Stimulated activated CD8-positive, alpha-beta memory T cell treated with anti-CD3 and anti-CD28 coated beads, Interleukin-4, amount 100 ng/mL, for 4 hours (primary cell): ENCODE measurements at places on chromosomes 16 and 17.

DNA sequence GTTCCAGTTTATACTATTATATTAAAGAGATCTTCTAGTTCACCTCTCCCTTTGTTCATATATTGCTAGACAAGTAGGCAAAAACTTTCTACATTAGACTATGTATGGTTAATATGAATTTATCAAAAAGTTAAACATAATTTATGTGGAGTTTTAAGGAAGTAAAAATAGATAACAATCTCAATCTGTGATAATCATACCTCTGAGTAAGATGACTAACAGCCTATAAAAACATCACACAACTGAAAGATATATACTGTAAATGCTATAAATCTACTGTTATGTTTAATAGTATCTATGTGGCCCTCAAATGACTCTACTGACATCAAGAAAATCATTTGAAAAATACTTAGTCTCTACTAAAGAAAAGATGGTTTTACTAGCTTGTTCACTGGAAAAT, 37.1 kb downstream of the AP1G1 start:
- DNase-seq: no peak

DNA sequence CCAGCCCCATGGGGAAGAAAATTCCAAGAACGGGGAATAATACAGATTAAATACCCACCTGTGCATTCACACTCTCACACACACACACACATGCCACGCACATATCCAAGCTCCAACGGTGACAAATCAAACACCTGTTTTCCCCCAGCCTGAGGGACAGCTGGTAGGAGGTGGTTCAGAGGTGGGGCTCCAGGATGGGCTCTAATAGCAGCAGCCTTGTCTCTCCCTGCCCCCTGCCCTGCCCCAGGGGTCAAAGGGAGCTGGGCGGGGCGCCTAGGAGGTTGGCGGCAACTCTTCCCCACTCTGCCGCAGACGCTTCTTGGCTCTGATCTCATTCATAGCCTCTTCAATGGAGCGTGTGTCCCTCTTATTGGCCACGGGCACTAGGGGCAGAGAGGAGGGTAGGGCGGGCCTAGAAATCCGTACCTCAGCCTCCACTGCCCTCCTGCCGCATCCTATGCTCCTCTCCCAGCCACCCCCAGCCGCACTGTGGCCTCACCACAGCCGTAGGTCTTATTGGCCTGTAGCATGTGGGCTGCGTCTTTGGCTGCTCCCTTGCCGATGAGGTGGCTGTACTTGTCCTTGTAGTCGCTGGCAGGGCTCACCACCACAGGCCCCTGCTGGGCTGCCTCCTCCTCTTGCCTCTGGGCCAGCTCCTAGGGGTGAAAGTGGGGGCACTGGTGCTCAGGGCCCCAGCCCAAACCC, 8.2 kb downstream of the SPAG7 start:
- DNase-seq: no peak

- no peak for DNase-seq
Measured at GRCh38 chr16:85238233-85238647, 126.0 kb upstream of the CIBAR2 start.

- DNase-seq: no peak
Measured at GRCh38 chr17:48394821-48395220, 35.2 kb downstream of the SKAP1 start.

- DNase-seq: no peak
Measured at GRCh38 chr16:6571044-6571443, 761.6 kb upstream of the RBFOX1 start.
